ENCODE measurements at places on chromosomes 2 and 18. TPM values are rescaled to one million over a fixed set of nuclear protein-coding genes. Genes with fewer than 3 reads are reported as not detected.

DNA sequence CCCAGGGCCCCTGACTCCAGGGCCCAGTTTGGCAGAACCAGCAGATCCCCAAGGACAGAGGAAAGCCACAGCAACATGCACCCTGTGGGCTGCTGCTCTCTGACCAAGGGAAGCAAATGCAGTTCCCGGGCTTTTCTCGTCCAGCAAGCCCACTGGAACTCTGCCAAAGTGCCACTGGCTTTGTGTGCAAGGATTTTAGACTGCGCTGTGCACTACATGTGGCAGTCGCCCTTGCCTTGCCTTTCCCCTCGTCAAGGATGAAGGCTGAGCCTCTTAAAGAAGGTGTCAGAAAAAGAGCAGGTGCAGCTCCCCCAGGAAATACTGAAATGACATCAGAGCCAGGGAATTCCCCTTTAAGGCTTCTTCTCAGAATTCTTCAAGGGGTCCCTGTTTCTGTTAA, 199.2 kb downstream of the TFCP2L1 start:
- H3K36me3 ChIP-seq, result no peaks in the 10 kb centered on the region
- H3K27me3 ChIP-seq, result no peaks in the 10 kb centered on the region

DNA sequence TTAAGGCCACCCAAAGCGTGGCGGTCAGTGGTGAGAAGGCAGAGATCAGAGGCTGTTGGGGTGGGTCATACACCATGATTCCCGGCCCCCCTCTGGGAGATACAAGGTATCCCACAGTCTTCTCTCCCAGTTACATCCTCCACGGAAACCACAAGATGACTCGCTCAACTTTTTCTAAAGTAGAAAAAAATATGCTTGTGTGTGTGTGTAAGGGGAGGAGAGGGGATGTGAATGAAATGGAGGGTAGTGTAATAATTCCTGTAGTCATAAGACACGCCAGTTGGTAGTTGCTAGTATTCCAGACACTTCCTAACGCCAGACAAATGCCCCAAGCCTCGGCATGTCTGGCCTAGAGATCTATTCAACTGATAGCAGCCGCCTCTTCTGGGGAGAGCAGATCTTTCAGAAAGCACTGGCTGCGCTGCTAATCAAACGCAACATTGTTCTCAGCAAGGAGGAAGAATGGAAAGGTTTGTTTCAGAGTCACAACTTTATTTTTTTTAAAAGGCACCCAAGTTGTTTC, 143.5 kb downstream of the TGIF1 start:
- peak overlapping the region; percentile 94 for H3K27ac ChIP-seq
- no peaks in the 10 kb centered on the region for H3K27me3 ChIP-seq
- DNase-seq, result no peak
- peaks cover 32% of the 10 kb centered on the region for H3K4me1 ChIP-seq
- no peaks in the 10 kb centered on the region for H3K36me3 ChIP-seq

DNA sequence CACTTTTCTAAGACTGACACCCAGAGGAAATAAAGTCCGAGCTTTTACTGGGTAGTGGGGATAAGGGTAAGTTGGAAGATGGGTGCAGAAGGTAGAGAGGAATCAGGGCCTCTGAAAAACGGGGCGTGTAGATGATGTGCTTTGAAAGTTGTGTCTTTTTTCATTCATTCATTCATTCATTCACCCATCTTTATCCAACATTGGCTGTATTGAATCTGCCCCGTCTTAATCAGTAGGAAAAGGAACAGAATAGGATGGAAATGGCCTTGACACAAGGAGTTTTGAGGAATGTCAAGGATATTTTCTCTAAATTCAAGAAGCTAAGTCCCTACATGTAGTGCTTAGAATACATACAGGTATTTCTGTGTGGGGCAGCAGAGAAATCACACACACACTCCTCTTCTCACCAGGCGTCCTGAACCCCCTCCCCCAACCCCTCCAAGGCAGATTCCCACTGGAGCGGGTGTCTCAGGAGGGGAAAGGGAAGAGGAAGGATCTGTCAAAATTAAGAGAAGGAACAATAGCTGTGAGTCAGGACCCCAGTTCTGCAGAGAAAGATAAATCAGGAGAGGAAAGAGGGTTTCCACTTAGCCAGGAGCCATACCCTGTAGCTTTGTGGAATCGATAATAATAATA, 13.9 kb downstream of the DYSF start:
- H3K36me3 ChIP-seq, result no peaks in the 10 kb centered on the region
- H3K4me3 ChIP-seq, result peak overlapping the region; percentile 75
- H3K27me3 ChIP-seq, result no peaks in the 10 kb centered on the region
- DNase-seq, result no peak

GRCh38 chr18:26503382-26503781, 45.0 kb downstream of the KCTD1 start:
- DNase-seq, result no peak
- peaks cover 7% of the 10 kb centered on the region for H3K4me1 ChIP-seq
- H3K27ac ChIP-seq, result no peak overlapping the region
- H3K36me3 ChIP-seq, result no peaks in the 10 kb centered on the region

Gene SFXN5
- 12.2 TPM for total RNA-seq

Gene ERMN
- not detected for total RNA-seq

- H3K27ac ChIP-seq, result peak overlapping the region; percentile 80
- no peaks in the 10 kb centered on the region for H3K36me3 ChIP-seq
These were observed 84.6 kb upstream of the NDUFV2 start for GRCh38 chr18:9017905-9018227.

GRCh38 chr18:73778032-73778359, 369.6 kb downstream of the FBXO15 start:
- DNase-seq, result no peak
- H3K36me3 ChIP-seq, result no peaks in the 10 kb centered on the region
- H3K27ac ChIP-seq, result no peak overlapping the region
- H3K4me1 ChIP-seq, result no peaks in the 10 kb centered on the region

DNA sequence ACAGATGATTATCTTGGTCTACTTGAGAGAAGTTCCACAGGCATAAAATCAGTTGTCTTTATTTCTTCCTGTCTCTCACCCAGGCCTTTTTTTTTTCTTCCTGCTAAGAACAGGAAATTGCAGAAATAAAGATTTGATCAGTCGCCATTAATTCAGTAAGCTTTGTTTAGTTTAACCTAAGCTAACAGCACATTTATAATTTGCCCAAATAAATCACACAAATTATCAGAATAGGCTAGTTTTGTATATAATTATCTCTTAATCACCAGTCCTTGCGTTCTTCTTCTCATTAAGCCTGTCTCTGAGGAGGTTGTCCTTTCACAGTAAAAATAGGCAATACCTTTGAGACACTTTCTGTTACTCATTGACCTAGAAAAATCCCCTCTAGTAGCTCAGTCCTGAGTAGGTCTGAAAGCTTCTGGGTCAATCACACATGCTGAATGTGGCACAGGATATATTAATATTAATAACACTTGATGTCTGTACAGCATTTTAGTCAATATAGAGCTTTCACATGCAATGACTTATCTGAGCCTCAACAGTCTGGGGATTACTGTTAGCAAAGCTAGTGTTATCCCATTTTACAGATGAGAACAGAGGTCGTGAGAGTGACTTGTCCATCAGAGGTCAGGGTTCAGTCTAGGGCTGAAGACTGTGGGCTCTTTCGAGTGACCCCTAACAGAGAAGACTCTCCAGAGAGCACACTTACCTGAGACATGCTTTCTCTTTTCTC, 11.2 kb upstream of the STK17B start:
- H3K4me1 ChIP-seq, result no peaks in the 10 kb centered on the region
- no peak overlapping the region for H3K27ac ChIP-seq
- no peak overlapping the region for H3K4me3 ChIP-seq
- no peaks in the 10 kb centered on the region for H3K36me3 ChIP-seq

- DNase-seq, result no peak
- no peaks in the 10 kb centered on the region for H3K27me3 ChIP-seq
- no peaks in the 10 kb centered on the region for H3K36me3 ChIP-seq
- no peak overlapping the region for H3K4me3 ChIP-seq
These were observed 22.1 kb upstream of the CRIM1 start for GRCh38 chr2:36333350-36334012.

Gene MEP1B
- total RNA-seq, result 0.38 TPM

GRCh38 chr2:31246184-31246852, 12.4 kb downstream of the EHD3 start:
- H3K36me3 ChIP-seq, result no peaks in the 10 kb centered on the region
- peaks cover 12% of the 10 kb centered on the region for H3K4me1 ChIP-seq

GRCh38 chr2:225027061-225027762, 15.1 kb downstream of the DOCK10 start:
- no peaks in the 10 kb centered on the region for H3K27me3 ChIP-seq
- no peak for DNase-seq
- H3K27ac ChIP-seq, result no peak overlapping the region
- H3K36me3 ChIP-seq, result no peaks in the 10 kb centered on the region
- no peaks in the 10 kb centered on the region for H3K4me1 ChIP-seq
- no peak overlapping the region for H3K4me3 ChIP-seq

- H3K27ac ChIP-seq, result no peak overlapping the region
- no peaks in the 10 kb centered on the region for H3K27me3 ChIP-seq
- no peak for DNase-seq
- H3K36me3 ChIP-seq, result no peaks in the 10 kb centered on the region
- no peaks in the 10 kb centered on the region for H3K4me1 ChIP-seq
- no peak overlapping the region for H3K4me3 ChIP-seq
These were observed 345.3 kb downstream of the TSN start for GRCh38 chr2:122100756-122101155.

GRCh38 chr2:242054406-242054805, 184.9 kb downstream of the RTP5 start:
- H3K27me3 ChIP-seq, result peaks cover 9% of the 10 kb centered on the region
- no peak overlapping the region for H3K27ac ChIP-seq
- H3K4me3 ChIP-seq, result no peak overlapping the region
- H3K36me3 ChIP-seq, result no peaks in the 10 kb centered on the region
- DNase-seq, result no peak

DNA sequence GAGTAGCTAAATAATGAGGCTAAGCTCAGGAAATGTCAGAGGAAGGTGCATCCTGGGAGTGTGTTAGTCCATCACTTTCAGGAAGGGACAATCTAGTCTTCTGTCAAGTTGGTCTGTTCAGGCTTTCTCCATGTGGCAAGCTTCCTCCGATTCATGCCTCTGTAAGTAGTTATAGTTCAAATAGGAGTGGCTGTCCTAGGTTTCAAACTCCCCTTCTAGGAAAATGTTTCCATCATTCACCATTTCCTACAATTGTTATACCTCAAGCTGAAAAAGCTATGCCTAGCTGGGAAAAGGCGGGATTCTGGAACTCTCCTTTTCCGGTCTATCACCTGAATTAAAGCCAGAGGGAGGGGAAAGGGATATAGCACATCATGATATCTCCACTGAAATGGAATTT, 287.7 kb upstream of the ZSWIM2 start:
- no peak for DNase-seq
- H3K4me3 ChIP-seq, result no peak overlapping the region
- no peaks in the 10 kb centered on the region for H3K36me3 ChIP-seq
- no peak overlapping the region for H3K27ac ChIP-seq
- no peaks in the 10 kb centered on the region for H3K4me1 ChIP-seq

- DNase-seq, result no peak
- no peak overlapping the region for H3K4me3 ChIP-seq
- H3K4me1 ChIP-seq, result no peaks in the 10 kb centered on the region
These were observed 94.2 kb upstream of the STPG4 start for GRCh38 chr2:47249157-47249900.

DNA sequence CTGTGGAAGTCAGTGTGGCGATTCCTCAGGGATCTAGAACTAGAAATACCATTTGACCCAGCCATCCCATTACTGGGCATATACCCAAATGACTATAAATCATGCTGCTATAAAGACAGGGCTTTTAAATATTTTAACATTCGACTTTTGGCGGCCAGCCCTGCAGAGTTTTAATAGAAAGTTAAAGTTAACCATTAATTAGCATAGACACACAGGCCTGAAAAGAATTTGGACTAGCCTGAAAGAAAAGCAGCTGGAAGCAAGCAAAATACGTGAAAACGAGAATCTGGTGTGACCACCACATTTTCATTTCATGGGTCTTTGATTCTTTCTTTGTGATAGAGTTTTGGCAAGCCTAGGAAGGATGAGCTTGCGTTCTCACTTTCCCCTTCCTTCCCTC, 184.0 kb downstream of the SCG2 start:
- no peaks in the 10 kb centered on the region for H3K4me1 ChIP-seq
- no peak overlapping the region for H3K4me3 ChIP-seq
- H3K36me3 ChIP-seq, result no peaks in the 10 kb centered on the region
- H3K27me3 ChIP-seq, result no peaks in the 10 kb centered on the region
- DNase-seq, result no peak
- H3K27ac ChIP-seq, result no peak overlapping the region

DNA sequence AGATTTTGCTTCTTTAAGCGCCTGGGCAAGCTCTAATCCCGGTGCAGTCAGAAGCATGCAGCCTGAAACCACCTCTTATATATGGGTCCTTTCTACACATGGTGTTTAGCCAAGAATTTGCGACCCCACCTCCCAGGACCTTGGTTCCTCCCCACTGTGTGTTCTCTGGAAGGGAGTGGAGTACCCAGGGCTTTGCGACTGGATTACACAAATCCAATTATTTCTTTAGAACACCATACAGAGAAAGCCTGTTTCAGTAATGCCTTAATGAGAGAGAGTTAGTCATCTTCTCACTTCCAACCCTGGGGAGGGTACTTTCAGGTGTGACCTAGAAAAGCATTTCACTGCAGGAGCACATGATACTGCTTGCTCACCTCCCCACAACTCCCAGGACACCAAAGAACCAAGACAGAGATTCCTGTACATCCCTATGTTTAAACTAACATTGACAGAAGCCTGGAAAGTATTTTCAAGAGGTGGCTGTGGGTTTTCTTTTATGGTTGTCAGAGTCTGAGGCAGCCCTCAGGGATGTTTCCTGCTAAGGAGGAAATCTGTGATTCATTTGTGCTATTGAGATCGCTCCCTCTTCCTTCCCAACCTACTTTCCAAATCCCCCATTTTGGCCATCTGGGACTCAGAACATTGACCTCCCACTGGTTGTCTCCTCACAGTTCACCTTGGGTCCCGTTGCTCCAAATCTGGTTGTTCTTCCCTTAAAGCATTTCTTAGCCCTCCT, at the start of gene CAPN14:
CAPN14 (minus strand) TSS at position 51 of the 736 bp plus-strand sequence. CDS start 12,068 bp downstream, outside the sequence.
- no peaks in the 10 kb centered on the region for H3K36me3 ChIP-seq
- no peaks in the 10 kb centered on the region for H3K4me1 ChIP-seq
- no peak for DNase-seq
- H3K27ac ChIP-seq, result no peak within 1 kb of the TSS

- no peaks in the 10 kb centered on the region for H3K27me3 ChIP-seq
- no peak overlapping the region for H3K4me3 ChIP-seq
- H3K36me3 ChIP-seq, result no peaks in the 10 kb centered on the region
These were observed 63.7 kb downstream of the MARCHF4 start for GRCh38 chr2:216308576-216308975.

DNA sequence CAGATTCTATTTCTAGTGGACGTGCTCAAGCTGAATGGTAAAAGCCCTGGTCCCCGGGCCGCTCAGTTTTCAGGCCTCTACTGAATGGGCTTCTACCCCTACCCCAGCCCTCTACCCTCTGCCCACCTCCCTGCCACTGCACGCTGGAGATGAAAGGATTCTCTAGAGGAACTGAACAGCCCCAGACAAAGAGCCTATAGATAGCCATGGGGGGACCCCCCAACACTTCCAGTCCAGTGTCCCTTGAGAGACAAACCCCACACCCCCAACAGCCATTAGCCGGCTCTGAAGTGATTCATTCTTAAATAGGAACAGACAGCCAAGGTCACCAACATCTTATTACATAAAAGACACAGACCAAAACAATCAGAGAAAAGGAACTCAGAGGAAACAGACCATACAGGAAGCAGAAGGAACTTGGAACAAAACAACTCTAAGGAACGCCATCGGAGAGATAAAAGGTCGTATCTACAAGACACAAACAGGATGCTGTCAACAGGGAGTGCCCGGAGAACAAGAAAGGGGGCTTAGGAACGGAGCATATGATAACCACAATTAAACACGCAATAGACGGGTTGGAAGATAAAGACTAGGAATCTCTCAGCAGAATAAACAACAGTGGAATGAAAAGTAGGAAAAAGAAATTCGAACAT, 23.5 kb downstream of the TMEM37 start:
- H3K4me3 ChIP-seq, result no peak overlapping the region
- no peaks in the 10 kb centered on the region for H3K36me3 ChIP-seq
- DNase-seq, result no peak

Gene WDPCP
- 9.3 TPM for total RNA-seq
